NCI-H2171 (cell line): ENCODE measurements at places on chromosomes 7 and 10.

DNA sequence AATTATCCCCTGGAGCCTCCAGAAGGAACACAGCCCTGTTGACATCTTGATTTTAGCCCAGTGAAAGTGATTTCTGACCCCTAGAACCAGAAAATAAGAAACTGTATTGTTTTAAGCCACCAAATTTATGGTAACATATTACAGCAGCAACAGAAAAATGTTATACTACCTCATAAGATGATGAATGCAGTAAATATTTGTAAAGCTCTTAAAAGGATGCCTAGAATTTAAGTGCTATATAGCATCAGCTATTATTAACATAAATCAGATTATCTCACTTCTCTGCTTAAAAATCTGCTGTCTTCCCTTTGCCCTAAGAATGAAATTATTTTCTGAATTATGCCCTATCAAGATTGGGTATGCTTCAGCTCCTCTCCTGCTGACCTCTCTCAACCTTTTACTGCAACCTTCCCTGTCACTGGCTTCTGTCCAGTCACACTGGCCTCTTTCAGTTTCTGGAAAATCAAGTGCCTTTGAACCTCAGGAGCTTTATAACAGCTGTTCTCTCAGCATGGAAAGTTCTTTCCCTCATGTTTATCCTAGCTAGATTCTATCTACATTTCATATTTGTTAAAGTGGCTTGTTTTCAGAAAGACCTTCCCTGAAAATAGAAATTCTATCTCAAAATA, 78.9 kb downstream of the GPR37 start:
- DNase-seq, result no peak

- DNase-seq, result no peak
These were observed 142.9 kb downstream of the NOC3L start for GRCh38 chr10:94219829-94220228.

- DNase-seq, result no peak
These were observed 60.7 kb downstream of the EXOC4 start for GRCh38 chr7:133313575-133313974.

DNA sequence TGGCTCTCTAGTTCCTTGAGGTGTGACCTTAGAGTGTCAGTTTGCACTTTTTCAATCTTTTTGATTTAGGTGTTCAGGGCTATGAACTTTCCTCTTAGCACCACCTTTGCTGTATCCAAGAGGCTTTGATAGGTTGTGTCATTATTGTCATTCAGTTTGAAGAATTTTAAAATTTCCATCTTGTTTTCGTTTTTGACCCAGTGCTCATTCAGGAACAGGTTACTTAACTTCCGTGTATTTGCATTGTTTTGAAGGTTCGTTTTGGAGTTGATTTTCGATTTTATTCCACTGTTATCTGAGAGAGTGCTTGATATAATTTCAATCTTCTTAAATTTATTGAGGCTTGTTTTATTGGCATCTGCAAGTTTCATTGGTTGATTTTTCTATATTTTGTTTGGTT, 37.3 kb downstream of the FANK1 start:
- DNase-seq, result no peak

- no peak for DNase-seq
These were observed 270.7 kb downstream of the RPS24 start for GRCh38 chr10:78304091-78305045.

GRCh38 chr10:4310172-4310571, 515.8 kb upstream of the AKR1E2 start:
- no peak for DNase-seq

DNA sequence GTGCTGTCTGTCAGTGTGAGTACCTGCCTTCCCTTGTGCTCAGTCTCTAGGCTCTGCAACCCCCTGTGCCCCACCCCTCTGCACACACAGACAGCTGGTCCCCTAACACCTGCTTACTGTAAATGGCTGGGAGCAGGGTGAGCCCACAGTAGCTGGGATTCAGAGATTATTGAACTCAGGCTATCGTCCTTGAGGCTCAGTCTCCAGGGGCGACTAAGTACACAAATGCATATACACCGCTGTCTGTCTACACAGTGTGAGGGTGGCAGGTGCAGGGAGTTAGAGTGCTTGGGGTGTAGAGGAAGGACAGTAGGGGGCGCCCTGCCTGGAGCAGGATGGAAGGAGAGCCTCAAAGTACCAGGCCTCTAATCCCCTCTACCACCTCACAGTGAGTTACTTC, 12.9 kb downstream of the UPP1 start:
- DNase-seq, result no peak

GRCh38 chr10:72802332-72802731, 91.2 kb upstream of the OIT3 start:
- DNase-seq, result no peak

- DNase-seq, result no peak
These were observed 15.6 kb downstream of the ASB13 start for GRCh38 chr10:5650664-5651387.

GRCh38 chr7:13532028-13532753, 457.3 kb downstream of the ETV1 start:
- no peak for DNase-seq

DNA sequence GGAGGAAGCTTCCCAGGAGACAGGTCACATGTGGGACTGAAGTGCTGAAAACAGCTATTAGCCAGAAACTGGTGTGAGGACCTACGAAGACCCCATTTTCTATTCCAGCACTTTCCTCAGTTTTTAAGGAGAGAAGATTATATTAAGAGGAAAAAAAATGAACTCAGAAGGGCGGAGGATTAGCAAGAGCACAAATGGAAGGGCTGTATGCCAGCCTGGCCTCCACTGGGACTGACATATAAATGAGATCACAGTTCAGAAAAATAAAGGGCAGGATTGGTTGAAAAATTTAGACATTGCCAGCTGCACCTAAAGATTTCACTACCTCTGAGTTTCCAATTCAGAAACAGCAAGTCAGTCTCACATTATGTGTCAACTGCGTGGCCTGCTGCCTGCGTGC, 53.0 kb downstream of the GSDME start:
- DNase-seq, result no peak

DNA sequence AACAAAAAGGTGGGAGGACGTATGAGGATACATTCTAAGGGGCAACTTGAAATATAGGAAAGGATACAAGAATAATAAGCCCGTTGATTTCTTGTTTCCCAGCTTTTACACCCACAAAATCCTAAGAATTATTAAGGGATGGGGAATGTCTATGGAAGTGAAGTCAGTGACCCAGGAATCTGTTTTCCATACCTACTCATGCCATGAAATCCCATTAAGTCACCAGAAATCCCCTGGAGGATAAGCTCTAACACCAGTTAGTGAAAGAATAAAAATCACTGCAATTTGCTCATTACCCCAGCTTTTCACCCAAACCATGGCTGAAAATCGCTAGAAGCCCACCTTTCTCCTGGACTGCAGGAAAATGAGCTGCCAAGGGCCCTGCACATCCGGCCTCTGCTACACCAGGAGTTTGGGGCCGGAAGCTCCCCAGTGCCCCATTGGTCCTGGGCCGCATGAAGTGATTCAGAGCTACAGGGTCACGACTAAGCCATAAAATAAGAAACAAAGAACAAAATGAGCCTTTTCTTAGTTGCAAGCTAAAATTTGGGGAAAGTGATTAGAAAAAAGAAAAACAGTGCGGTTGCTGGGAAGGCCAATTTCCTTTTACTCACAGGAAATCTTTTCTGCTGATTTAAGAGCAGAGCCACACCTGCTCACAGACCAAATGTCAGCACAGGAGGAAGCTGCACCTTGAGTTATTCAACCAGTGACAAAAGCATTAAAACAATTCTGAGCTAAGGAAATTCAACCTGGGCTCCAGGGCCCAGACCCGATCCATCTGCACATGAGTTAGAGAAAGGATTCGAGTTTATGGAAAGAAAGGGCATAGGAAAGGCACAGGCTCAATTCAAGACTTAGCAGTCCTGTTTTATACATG, 40.3 kb downstream of the HIPK2 start:
- DNase-seq, result no peak

DNA sequence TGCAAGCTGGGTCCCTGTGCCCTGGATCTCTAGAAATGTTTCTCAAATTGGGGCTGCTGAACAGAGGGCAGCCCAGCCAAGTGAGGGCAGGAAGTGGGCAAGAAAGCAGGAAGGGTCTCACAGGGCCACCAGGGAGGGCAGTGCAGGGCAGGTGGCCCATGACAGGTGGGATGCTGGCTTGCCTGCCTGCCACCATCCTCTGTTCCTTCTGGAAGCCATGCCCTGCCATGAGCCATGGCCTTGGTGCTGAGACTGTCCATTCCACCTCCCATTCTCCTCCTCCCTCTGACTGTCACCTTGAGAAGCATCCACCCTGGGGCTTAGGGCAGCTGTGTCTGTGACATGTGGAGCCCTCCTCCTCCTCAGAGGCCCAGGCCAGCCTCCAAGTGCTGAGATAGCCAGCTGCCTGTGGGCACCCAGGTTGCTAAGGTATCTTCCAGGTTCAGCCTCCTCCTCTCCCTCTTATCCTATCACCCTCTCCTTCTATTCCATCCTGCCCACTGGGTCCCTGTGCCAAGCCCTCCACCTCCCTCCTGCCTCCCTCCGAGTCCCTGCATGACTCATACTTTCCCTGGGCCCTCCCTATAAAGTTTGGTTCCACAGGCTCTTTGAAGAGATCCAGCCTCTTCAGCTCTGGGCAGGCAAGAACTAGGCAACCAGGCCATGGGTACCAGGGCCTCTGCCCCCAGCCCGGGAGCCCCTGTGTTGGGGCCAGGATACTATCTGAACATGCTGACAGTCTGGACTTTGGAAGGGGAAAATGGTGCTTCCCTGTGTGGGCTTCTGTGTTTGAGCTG, 1.3 kb downstream of the VSIR start:
- DNase-seq, result no peak

GRCh38 chr7:69989551-69989950, 391.3 kb downstream of the AUTS2 start:
- DNase-seq, result no peak

DNA sequence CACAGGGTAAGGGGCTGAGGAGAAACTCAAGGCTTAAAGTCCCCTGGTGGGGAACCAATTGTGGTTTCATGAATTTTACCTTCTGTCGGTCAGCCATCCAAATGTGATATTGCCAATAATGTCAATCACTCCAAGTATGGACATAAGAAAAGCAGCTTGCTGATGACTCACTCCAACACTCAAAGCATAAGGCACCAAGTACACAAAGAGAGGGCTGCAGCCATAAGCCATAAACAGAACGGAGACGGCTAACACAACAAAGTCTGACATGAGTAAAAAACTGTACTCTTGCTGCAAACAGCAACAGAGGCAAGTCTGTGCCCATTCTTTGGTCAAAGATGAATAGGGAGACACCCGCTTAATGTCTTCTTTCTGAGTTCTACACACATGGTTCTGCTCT, 24.2 kb downstream of the IFIT5 start:
- no peak for DNase-seq
